NCI-H774 (cell line): ENCODE measurements at places on chromosomes 4 and X.

GRCh38 chrX:46374371-46374770, 170.8 kb downstream of the ZNF674 start:
- DNase-seq, result no peak

GRCh38 chr4:121455285-121455684, 74.5 kb upstream of the QRFPR start:
- DNase-seq, result no peak

GRCh38 chrX:53714580-53715345, 28.2 kb upstream of the HUWE1 start:
- no peak for DNase-seq

DNA sequence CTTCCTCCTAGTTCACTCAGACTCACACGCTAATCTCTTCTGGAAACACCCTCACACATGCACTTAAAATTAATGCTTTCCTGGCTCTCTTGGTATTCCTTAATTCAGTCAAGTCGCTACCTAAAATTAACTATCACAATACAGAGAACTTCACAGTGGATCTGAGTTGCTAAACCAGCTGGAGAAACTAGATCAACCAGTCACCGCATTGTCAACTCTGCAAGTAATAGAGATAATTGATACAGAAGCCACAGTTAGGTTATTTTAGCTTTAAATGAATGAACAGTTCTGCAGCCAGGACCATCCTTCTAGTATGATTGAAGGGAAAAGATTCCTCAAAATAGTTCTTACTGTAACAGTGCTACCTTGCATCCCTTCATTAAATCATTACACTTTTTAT, 6.0 kb upstream of the TBC1D9 start:
- DNase-seq, result no peak

DNA sequence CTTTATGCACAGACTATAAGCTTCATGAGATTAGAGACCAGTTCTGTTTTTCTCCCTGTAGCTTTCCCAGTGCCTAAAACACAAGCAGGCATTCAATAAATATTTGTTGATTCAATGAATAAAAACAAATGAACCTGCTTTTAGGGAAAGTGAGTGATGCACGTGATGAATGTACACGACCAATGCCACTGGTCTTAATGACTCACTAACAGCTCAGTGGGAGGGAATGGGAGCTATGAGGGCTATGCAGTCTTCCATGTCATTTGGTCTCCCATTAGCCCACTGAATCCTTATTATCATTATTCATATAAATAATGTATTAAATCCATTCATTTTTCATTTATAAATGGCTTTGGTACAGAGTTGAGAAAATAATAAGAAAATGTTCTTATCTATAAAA, 247.4 kb downstream of the FBXO8 start:
- DNase-seq, result no peak

GRCh38 chrX:45172890-45173289, 27.8 kb downstream of the DIPK2B start:
- DNase-seq, result no peak

DNA sequence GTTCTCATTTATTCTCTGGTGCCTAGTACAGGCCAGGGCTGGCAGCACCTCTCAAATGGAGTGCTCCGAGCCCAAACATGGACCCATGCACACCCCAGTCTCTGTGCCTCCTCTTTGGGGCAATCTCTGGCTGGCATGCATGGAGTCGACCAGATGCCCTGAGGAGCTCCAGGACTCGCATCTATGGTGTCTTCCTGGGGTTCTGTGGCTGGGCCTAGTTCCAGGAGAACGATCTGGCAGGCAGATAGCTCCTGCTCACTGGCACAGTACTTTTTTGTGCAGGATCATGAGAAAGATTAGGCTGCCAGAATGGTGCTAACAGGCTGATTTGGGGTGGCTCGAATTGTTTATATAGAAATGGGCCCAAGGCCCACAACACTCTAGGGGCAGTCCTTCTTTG, 72.0 kb upstream of the PJA1 start:
- DNase-seq, result no peak

DNA sequence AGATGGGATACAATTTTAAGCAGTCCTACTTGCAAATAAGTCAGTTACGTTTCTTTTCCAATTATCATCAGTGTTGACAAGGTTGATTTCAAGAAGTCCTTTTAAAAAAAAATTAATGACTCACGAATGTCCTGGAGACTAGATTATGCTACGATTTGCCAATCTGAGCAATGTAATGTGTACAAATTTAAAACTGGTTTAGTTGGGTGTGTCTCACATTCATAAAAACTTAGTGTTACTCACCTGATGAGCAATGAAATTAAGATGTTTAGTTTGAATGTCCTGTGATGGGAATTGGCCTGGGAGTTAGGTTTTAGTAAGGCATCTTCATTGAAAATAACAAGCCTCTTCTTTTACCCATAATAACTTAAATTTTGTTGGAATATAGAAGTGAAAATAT, 136.7 kb upstream of the POF1B start:
- no peak for DNase-seq

DNA sequence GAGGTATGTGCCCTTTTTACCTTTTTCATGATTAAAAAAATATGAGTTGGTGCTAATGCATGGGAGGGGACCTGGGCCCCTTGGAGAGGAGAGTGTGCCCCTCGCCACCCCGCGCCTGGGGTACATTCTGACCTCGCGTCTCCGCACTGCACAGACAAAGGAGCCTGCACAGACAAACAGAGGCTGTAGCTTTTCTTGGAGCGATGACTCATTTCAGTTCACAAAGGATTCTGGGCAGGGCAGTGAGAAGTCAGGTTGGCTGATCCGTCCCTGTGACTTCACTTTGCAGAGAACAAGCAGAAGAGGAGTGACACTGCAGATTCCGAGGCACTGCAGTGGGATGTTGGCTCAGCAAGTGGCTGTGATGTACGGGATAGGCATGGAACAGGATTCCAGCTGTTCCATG, 82.9 kb downstream of the STOX2 start:
- DNase-seq, result peak; percentile 26

GRCh38 chr4:107913283-107913899, 18.0 kb upstream of the CYP2U1 start:
- DNase-seq, result peak; percentile 0

GRCh38 chr4:38647101-38647819, 16.7 kb upstream of the KLF3 start:
- no peak for DNase-seq

GRCh38 chrX:33171041-33171440, 40.3 kb downstream of the DMD start:
- no peak for DNase-seq

- DNase-seq, result no peak
These were observed 7.3 kb upstream of the SH3BP2 start for GRCh38 chr4:2785613-2786012.

DNA sequence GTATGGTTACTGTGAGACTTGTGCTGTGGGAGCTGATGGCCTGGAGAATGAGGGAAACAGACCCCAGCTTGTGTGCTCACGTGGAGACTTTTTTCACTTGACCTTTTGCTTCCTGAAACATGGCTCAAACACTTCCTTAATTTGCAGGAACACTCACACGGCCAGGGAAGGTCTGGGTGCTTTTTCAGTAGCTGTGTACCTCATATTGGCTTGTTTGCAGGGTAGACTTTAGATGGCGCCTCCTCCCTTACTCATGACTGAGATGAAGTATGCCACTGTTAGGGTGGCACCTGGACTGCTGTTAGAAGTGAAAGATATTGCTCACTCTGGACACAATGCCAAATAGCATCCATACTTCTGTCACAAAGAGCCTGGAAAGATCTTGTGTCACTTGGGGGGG, 75.7 kb upstream of the WDR1 start:
- DNase-seq, result no peak

DNA sequence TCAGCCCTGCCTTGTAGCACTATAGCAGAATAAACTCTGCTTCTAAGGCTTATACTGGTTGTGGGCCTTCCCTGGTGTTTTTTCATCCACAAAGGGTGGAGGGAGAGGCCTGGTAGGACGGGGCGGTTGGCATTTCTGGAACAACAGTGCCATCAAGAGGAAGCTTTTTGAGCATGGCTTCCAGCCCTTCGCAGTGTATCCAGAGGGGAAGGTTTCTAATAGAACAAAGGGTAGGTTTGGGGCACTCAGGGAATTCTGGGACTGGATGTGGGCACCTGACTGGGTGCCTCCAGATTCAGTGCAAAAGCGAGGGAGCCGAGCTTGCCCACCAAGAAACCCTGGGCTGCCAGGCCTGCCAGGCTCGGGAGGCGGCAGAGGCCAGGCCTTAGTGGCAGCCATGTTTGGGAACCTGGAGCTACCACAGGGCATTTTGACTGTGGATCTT, 229.6 kb upstream of the AGTR2 start:
- peak; percentile 58 for DNase-seq

- no peak for DNase-seq
These were observed 100.9 kb downstream of the CXXC4 start for GRCh38 chr4:104393655-104394324.

- DNase-seq, result no peak
These were observed 100.6 kb downstream of the NHS start for GRCh38 chrX:17475449-17476217.

DNA sequence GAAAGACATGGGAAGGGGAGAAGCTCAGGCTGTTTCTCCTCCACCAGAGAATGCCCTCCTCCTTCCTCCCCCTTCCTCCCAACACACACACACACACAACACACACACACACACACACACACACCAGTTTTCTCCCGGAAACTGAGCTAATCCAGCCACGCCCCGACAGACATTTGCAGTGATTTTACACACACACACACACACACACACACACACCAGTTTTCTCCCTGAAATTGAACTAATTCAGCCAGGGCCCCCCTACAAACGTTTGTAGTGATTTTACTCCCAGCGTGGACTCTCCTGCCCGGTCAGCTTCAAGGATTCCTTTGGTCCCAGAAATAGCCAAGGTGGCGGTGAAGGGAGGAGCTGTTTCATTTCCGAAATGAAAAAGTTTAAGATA, 32.9 kb upstream of the STX18 start:
- peak; percentile 25 for DNase-seq

GRCh38 chr4:94917146-94917545, 159.4 kb downstream of the BMPR1B start:
- DNase-seq, result no peak

DNA sequence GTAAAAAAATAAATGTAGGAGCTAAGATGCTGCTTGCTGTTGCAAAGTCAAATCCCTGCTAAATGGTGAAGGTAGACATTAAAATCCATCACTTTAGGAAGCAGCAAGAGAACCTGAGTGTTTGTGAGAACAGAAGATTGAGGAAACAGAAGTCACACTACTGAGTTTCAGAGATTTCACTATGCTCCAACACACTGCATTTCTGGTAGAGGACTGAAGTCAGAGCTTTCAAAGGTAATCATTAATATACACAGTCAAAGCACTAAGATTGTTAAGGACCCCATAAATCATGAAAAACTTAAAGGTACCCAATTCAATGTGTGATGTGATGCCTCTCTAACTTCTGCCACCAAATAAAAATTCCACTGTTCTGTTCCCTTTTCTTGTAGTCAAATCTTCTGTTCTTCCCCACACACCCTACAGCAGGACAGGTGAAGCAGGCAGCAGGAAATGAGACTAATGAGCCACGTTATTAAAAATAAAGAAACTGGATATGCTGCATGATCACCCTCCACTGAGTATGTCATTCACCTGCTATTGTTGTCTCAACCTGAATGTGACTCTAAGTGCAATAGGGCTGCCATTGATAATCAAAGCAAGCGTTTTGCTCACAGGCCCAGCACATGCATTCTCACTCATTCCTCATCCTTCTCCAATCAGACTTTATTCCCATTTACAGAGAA, 28.9 kb upstream of the APELA start:
- DNase-seq, result peak; percentile 30

DNA sequence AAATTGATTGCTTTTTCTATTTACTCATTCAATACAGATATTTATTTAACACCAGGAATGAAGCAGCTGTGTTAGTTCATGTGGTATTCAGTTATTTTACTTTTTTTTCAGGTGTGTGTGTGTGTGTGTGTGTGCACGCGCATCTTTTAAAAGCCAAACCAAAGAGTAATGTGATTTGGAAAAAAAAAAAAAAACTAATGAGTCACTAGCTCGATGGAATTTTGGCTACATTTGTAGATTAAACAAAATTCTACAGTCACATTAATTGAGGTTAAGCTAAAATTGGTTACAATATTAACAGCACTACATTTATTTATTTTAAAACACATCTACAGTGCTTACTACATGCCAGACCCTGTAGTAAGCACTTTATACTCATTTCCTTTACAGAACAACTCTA, 66.8 kb downstream of the HHIP start:
- DNase-seq, result no peak

DNA sequence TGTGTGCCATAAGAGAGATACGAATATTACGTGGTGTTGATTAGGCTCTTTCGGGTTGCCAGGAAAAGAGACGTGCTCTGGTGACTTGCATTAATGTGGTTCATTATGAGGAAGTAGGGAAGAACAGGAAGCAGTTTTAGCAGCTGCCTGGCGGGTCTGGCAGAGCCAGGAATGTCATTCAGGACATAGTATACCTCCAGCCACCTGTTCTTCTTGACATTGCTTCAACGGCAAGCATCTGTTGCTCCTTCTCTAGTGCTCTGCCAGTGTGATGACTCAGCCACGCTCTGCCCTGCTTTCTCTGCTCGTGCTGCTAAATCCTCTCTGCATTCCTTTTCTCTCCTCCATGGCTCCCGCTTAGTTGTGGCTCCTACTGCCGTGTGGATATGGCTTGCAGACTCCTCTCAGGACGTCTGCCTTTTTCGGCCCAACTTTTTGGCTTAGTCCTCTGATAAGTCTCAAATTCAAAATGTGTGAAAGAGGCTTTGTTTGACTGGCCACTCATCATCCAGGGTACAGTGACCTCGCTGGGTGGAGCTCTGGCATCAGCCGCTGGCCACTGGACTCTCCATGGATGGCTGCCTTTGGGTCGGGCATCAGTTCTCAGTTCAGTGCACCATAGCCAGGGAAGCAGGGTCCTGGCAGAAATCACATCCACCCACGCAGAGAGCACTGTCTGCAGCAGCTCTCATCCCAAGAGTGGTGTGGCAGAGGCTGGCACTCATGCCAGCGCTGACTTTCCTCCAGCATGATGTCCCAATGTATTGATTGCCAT, 89.3 kb upstream of the KLF3 start:
- peak; percentile 41 for DNase-seq

GRCh38 chr4:82201805-82202641, 171.8 kb downstream of the HNRNPD start:
- DNase-seq, result no peak

DNA sequence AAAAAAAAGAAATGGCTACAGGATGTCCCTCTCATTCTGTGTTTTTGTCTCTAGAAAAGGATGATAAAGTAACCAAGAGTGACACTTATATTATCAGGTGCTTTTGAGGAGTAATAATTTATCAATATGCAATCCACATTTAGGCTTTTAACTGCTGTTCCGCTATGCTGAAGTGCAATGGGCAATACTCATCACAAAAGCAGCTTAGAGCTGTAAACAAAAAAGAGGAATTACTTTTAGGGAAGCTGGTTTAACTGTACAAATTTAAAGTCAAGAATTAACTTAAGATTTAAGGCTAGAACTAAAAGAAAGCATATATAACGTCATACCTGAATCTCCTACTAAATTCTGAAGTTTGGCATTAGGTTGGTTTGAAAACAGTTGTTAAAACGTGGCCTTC, 93.5 kb upstream of the DDX3X start:
- no peak for DNase-seq

GRCh38 chr4:40350627-40351227, 15.6 kb downstream of the CHRNA9 start:
- DNase-seq, result no peak
